Coronary artery (tissue), 2 donors: ENCODE measurements at places on chromosomes 7 and 10.

GRCh38 chr7:45244981-45245380, 87.4 kb downstream of the RAMP3 start:
- no peak for DNase-seq

DNA sequence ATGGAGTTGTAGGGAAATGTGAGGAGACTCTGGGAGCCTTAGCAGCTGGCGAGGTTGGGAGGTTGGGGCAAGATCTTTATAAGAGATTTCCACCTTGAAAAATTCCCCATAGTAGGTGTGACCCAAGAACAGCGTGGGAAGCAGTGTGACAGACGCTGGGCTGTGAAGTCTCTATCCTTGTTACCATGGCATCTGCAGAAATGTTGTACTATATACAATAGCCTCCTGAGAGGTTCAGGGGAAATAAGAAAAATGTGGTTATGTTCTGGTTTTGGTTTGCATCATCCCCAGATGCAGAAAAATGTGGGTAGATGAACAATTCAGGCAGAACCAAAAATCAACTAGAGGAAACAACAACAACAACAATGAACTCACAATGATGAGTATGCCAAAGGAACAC, 498.6 kb downstream of the SH2D4B start:
- DNase-seq = no peak

GRCh38 chr10:96376483-96376882, 17.7 kb upstream of the OPALIN start:
- DNase-seq = no peak

- DNase-seq = no peak
Observed at GRCh38 chr10:6654571-6654970, 74.5 kb upstream of the PRKCQ start.

DNA sequence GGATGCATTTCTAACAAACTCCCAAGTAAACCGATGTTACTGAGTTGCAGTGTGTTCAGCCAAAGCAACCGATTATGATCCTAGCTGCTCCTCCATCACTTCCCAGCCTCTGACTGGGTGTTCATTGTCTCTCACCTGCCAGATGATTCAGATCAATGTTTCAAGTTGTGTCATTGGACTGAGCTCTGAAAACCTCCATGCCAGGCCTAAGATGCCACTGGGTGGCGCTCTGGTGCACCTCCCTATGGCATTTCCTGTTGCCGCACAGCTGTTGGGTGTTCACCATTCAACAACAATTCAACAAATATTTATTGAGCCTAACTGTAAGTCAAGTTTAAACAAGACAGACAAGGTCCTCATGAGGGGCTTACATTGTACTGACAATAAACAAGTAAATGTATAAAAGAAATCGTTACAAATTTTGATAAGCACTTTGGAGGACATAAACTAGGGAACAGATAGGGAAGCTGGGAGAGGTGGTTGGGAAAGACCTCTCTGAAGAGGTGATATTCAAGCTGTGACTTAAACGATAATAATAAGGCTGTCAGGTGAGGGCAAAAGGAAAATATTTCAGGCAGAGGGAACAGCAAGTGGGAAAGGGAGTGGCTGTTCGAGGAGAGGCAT, 22.8 kb downstream of the RGR start:
- DNase-seq = no peak

DNA sequence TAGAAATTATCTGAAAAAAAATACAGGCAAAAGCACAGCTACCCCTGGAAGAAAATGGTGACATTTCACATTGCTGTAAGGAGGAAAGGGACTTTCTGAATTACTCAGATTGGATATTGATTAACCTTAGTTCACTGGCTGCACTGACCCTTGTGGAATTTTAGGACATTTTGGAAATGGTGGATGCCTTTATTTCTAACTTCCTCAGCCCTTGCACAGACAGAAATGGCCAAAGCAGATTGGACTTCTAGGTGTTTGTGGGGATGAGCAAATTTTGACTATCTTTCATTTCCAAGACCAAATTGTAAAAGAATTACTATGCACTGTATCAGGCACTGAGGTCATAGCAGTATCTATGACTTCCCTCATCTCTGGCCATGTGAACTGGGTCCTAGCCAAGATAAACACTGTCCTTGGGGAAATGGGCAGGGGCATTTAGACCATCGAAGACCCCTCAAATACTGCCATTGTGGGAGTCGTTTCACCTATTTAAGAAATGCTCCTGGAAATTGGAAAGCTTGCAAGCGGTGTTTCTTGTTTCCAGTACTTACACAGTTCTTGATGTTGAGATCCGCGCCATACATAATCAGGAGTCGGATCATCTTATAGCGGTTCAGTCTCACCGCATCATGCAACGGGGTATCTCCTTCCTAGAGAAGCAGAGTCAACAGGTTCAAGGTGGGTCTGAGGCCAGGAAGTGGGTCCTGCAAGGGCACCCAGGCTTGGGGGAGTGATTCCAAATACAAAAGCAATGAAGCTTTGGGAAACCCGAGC, 5.7 kb downstream of the ANKRD1 start:
- DNase-seq = no peak
